Body of pancreas (tissue), 4 donors: ENCODE measurements at places on chromosomes 7 and 10. TPM values are rescaled to one million over a fixed set of nuclear protein-coding genes. Genes with fewer than 3 reads are reported as not detected.

Gene SLC39A12
- total RNA-seq: not detected

Gene KCNK18
- total RNA-seq: not detected

- DNase-seq: no peak
Measured at GRCh38 chr7:98670186-98670585, 53.1 kb downstream of the NPTX2 start.

- DNase-seq: no peak
Measured at GRCh38 chr10:76179806-76180205, 748.4 kb downstream of the LRMDA start.

DNA sequence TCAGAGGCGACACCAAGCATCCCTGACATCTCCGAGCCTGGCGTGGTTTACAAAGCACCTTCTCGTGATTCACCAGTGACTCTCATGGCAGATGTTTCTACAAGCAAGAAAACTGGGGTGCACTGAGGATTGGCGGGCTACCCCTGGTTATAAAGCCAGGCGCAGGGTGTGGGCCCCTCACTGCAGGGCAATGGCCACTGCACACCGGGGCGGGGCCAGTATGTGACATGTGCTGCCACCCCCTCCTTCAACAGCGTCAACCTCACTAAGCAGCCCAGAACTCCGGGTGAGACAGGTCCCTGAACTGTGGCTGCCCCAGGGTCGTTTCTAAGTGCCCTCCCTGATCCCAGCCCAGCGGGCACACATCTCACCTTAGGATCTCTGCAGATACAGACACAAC, 63.8 kb downstream of the CHST15 start:
- DNase-seq: no peak

DNA sequence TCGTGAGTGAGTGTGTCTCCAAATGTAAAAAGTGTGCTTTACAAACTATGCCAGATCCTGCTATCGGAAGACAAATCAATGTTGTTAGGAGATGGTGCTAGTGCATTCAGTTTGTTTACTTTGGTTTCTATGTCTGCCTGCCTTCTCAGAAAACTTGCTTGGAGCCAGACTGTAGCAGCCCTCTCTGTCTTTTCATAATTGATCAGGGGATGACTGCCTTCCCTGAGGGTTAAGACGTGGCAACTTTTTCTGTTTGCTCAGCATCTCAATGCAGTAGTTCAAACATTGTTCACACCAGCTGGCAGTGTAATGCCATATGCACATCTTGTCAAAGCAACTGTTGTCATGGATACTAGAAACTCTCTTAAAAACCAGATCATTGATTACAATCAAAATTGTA, 118.5 kb downstream of the FOXP2 start:
- no peak for DNase-seq

- no peak for DNase-seq
Measured at GRCh38 chr10:78000956-78001472, 28.3 kb downstream of the POLR3A start.
